SJSA1 (cell line): ENCODE measurements at places on chromosomes 6 and 20.
A peak's percentile ranks its signal among the peaks of the same experiment; 100 is the strongest.

DNA sequence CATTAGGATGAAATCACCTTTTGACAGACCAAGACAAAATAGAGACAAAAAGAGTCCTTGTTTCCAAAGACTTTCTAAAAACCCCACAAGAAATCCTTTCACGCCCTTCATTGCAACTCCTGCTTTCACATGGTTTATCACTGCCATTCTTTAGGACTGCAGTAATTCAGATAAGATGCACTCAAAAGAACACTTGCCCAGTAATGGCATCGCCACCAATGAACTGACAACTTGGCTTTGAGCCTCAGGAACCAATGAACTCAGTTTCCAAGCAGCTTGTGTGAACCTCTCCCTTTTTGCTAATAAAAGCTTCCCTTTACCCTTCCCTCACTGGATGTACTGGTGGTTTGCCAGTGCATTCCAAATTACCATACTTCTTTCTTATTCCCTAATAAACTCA is 21.8 kb downstream of the OSTM1 start:
- DNase-seq, result no peak

DNA sequence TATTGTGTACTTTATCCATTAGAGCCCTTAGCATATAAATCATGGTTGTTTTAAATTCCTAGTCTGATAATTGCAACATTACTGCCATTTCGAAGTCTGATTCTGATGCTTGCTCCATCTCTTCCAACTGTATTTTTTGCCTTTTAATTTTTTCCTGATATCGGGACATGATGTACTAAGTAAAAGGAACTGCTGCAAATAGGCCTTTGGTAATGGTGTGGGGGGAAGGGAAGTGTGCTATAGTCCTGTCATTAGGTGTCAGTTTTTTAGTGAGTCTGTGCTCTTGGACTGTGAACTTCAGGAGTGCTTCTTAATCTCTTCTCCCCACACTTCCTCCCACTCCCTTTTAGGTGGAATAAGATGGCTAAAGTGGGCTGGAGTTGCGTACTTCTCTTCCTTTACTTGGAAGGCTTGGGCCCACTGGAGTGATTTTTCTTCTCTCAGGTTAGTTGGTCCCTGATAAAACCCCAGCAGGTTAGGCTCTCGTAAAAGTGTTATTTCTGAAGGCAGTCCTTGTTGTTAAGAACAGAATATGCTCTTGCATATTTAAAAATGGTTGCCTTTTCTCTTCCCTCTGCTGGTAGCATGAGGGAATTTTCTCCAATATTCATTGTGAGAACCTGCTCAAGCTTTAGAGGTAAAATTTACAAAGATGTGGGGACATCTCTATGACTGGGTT is 18.1 kb downstream of the STXBP5 start:
- peak; percentile 16 for DNase-seq

DNA sequence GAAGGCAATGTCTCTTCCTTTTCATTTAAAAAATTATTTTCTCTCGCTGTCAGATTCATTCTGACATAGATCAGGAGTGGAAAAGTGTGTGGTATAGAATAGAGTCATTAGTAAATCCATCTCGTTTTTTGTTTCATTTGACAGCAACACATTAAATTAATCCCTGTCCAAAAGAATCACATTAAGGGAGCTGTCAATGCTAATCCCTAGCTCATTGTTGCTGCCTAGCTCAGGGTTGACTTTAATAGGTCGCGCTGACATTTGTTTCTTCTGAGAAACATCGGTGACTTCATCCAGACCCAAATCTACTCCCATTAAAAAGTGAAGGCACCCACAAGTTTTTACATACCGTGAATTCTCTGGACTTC is 25.4 kb upstream of the MAP3K7 start:
- no peak for DNase-seq

DNA sequence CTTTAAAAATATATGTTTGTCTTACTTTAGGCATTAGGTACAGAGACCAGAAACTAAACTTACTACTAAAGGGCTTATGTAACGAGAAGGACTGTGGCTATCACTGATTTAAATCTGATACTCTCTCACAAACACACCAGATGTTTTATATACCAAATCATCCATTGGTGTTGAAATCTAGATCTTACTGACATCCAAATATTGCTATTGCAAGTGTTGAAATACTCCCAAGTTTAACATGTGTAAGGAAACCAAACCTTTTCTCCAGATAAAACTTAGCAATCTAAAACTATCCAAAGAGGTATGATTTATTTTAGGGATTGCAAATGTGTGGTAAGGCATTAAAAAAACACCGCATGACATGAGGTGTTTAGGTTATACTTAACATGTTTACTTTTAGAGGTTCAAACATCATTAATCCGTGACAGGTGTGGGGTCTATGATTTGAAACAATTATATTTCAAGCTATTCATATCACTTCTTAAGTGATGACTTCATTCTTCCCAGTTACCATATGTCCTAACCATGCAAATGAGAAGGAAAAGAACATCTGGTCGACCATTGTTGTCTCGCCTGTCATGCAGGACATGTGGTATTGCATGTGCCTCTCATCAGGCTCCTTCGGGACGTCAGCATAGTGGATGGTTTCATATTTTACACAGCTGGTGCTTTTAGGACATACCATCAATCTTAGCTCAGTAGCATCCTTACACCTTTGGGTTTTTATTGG is 168.3 kb upstream of the SPACA1 start:
- no peak for DNase-seq

DNA sequence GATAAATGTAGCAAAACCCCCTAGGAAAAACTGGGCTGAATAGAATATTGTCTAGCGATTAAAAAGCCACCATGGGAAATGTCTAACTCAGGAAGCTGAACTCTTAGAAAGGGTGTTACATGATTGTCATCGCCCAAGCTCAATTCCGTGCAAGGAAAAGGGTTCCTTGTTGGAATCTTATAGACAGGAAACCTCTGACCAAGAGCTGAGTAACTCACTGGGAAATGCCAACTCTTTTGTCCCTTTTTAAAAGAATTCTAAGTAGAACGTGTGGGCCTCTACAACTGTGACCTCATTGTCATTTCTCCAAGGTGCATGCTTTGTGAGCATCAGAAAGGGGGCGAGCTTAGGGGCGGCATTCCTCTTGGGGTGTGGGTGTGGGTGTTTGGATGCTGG is 88.1 kb downstream of the SYNJ2 start:
- peak; percentile 82 for DNase-seq

GRCh38 chr6:154232013-154232910 is 124.3 kb downstream of the IPCEF1 start:
- no peak for DNase-seq
